Activated CD4-positive, alpha-beta memory T cell treated with anti-CD3 and anti-CD28 coated beads for 36 hours (primary cell): ENCODE measurements at places on chromosomes 12 and 14.
A peak's percentile ranks its signal among the peaks of the same experiment; 100 is the strongest.

GRCh38 chr12:15904378-15904920, 6.7 kb upstream of the DERA start:
- no peak overlapping the region for H3K27ac ChIP-seq
- no peaks in the 10 kb centered on the region for H3K4me1 ChIP-seq
- H3K4me3 ChIP-seq = no peak overlapping the region

DNA sequence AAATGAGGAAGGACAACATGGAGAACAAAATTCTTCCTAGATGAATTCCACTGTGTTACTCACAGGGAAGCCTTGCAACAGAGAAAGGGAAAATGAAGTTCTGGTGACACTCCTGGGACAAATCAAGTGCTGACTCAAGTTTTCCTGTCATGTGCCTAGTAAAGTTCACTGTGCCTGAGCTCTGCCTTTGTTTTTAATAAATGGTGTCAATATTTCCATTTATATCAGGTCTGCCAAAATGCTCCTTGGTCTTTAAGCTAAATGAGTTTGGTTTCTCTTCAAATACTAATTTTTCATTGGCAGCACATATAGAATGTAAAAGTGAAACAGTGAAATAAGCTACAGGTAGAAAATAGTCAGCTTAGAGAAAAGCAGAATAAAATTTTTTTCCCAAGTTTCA, 33.0 kb downstream of the HIGD1C start:
- H3K36me3 ChIP-seq = peaks cover 33% of the 10 kb centered on the region
- DNase-seq = no peak
- H3K27ac ChIP-seq = peak overlapping the region; percentile 41
- H3K27me3 ChIP-seq = no peaks in the 10 kb centered on the region

GRCh38 chr14:53501361-53502211, 348.5 kb upstream of the DDHD1 start:
- no peaks in the 10 kb centered on the region for H3K4me1 ChIP-seq
- no peak for DNase-seq
- H3K27me3 ChIP-seq = no peaks in the 10 kb centered on the region
- no peak overlapping the region for H3K27ac ChIP-seq
- H3K4me3 ChIP-seq = no peak overlapping the region

- H3K36me3 ChIP-seq = no peaks in the 10 kb centered on the region
- no peak for DNase-seq
- H3K27me3 ChIP-seq = no peaks in the 10 kb centered on the region
- peaks cover 5% of the 10 kb centered on the region for H3K4me1 ChIP-seq
- no peak overlapping the region for H3K4me3 ChIP-seq
Observed at GRCh38 chr12:66823857-66824570, 145.1 kb upstream of the GRIP1 start.

GRCh38 chr14:69092840-69093422, 60.0 kb downstream of the DCAF5 start:
- no peak for DNase-seq
- no peaks in the 10 kb centered on the region for H3K27me3 ChIP-seq
- peak overlapping the region; percentile 40 for H3K27ac ChIP-seq
- no peak overlapping the region for H3K4me3 ChIP-seq
- H3K4me1 ChIP-seq = peaks cover 7% of the 10 kb centered on the region

- H3K36me3 ChIP-seq = no peaks in the 10 kb centered on the region
- H3K4me3 ChIP-seq = no peak overlapping the region
- DNase-seq = no peak
- H3K27me3 ChIP-seq = peaks cover 11% of the 10 kb centered on the region
Observed at GRCh38 chr12:6268484-6269157, 41.9 kb upstream of the PLEKHG6 start.
